Skeletal muscle cell (primary cell): ENCODE measurements at places on chromosomes 5 and 9.

- DNase-seq = no peak
Measured at GRCh38 chr5:59722874-59723273, 170.7 kb downstream of the PDE4D start.

DNA sequence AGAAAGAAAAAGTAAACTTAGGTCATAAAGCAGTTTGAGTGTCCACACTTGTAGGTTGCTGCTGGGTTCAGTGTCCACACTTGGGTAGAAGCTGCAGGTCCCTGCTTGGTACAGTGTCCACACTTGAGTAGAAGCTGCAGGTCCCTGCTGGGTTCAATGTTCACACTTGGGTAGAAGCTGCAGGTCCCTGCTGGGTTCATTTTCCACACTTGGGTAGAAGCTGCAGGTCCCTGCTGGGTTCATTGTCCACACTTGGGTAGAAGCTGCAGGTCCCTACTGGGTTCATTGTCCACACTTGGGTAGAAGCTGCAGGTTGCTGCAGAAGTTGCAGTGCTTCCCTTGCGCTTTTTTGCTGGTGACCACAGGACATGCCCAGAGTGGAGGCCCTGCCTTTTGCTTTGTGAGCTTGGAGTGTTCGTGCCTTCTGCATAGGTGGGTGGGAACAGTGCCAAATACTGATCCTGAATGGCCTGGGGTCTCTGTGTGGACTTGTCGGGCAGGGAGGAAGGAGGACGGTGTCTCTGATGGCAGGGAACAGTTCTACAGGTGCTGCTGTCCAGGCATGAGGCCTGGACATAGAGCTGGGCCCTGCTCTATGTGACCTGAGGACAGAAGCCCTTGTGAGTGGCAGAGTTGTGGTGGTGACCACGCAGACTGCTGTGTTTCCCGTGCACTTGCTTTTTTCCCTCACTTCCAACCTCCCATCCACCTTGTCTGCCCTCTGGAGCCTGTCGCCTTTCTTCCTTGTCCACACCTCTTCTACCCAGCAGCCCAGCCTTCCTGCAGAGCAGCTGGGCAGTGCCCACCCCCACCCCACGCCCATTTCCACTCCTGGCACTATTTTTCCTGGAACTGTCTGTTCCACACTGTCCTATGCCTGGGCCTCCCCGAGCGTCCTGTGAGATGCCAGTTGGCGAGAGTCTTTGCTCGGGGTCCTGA lies 120.8 kb downstream of the EHMT1 start:
- no peak for DNase-seq

DNA sequence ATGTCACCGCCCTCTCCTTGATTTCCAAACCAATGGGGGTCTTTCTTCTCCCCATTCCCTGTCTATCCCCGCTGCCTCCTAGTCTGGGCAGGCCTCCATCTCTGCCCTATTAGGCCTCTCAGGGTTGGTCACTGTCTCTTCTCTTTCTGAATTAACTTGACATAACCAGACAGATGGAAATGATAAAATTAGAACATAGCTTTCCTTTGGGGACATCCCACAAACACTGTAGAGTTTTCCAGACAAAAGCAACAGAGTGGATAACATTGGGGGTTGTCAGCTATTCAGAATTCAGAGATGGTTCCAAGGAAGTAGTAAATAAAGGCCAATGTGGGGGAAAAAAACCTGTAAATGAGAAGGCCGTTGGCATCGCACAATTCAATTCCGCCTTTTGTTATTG lies 24.7 kb downstream of the LHX6 start:
- DNase-seq = no peak

- DNase-seq = no peak
Measured at GRCh38 chr9:35569206-35569605, 35.9 kb upstream of the TESK1 start.

DNA sequence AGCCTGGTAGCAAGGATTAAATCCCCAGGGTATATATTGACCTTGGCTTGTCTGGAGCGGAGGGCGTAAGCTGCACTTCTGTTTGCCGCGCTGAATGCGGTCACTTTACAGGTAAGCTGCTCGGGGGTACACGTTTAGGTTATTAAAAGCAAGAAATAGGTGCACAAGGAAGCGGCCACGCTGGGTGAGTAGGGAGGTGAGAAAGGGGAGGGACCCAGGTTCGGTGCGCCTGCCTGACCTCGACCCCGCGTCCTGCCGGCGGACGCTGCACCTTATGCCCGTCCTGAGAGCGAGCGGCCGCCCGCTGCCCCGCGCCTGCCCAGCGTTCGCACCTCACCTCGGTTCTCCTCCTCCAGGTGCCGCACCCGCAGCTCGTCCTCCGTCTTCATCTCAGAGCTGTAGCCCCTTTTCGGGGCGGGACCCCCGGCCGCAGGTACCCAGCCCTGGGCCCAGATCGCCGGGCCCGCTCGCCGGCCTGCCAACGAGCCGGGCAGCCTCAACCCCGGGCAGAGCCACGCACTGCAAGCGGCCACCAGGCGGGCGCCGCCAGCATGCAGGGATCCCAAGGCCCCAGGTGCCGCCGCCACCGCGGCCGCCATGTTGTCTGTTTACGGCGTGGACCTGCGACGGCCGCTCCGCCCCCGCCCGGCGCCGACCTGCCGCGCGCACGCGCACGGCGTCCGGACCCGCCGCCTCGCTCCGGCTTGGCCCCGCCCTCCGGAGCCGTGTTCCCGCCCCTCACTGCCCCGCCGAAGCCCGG lies at the start of gene AUH:
Gene AUH, minus strand, starts transcription at position 628 of the 760 bp plus-strand sequence. Its CDS starts 29 bp downstream, at position 599.
- no peak for DNase-seq

DNA sequence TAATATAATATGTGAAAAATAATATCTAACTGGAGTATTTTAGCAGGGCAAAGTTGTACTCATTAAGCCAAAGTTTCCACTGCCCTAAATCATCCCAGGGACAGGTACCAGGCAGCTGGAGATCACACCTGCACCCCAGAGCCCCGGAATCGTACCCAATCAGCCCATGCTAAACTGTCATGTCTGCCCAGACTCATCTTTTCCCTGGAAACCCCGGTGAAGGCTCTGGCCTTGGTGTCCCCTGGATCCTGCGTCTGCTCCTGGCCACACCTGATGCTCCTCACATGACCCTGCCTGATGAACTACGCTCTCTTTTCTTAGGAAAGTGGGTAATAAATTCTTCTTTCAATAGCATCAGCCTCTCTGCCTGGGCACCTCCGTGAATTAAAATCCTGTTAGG lies 15.6 kb upstream of the IRX2 start:
- DNase-seq = no peak

- DNase-seq = peak; percentile 33
Measured at GRCh38 chr9:91426123-91426745, 2.6 kb upstream of the NFIL3 start.

- no peak for DNase-seq
Measured at GRCh38 chr9:69173891-69174615, at the start of gene TJP2. TJP2 (plus strand) TSS chr9:69174277; CDS start chr9:69174373, 96 bp downstream.

DNA sequence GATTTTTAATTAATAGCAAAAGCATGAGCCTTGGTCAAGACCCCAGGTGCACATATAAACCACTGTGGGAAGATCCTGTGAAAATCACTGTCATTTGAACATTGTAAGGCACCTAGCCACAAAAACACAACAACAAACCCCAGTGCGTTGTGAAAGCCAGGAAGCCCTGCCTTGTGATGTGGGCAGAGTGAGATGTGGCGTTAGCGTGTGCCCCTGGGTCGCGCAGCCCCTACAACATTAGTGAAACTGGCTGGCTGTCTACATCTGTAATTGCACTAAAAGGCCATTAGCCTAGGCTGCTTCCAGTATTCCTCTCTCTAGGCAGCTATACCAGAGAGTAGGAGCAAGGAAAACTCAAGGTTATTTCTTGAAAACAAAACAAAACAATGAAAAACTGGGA lies 21.1 kb upstream of the PDZD2 start:
- DNase-seq = no peak

DNA sequence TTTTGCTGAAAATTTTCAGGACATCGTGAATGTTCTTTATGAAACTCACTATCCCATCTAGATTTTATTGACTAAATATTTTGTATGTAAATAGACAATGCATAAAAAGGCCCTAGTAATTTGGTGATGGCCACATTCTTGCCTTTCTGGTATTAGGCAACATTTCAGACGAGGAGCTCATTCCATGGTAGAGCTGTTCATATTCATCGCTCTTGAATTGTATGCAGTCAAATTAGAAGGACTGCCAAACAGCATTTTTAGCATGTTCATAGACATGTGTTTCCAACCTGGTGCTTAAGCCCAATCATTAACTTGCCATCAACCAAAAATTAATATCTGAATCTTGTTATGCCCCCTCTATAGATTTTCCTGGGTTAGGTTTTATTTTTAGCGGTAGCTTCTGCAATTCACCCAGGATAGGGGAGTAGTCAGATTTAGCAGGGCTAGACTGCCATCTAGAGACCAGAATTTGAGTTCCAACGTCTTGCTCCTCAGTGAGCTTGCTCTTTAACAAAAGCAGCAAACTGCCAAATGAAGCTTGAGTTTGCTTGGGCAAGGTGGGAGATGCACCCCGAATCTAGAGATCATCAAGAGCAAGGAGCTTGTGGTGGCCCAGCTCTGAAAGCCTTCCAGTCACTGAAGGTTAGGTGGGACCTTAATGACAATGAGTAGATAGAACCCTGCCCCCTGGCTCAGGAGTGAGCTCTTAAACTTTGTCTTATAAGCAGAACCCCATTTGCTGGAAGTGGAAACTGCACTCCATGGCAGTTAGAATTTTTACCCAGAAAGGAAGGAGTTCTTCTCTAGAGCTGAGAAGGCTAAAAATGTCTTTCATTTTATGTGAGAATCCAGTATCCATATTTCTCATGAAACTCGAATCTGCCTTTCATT lies 456.2 kb downstream of the RASEF start:
- DNase-seq = peak; percentile 21

- no peak for DNase-seq
Measured at GRCh38 chr5:157865781-157866180, 6.8 kb upstream of the CLINT1 start.

GRCh38 chr5:7348168-7348854 lies 47.6 kb upstream of the ADCY2 start:
- no peak for DNase-seq

DNA sequence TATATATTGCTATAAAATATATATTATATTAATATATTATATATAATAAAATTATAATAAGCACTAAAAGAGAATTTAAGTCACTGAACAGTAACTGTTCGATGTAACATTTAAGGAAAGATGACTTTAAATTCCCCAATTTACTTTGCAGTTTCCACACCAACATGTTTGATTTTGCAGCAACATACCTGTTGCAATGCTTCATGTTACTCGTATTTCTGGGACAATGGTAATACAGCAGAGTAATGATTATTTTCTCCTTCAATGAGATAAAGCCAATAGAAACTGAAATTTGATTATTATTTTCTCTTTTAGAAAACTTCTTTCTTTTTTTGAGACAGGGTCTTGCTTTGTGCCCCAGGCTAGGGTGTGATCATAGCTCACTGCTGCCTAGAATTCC lies 9.5 kb upstream of the NAA35 start:
- DNase-seq = no peak

DNA sequence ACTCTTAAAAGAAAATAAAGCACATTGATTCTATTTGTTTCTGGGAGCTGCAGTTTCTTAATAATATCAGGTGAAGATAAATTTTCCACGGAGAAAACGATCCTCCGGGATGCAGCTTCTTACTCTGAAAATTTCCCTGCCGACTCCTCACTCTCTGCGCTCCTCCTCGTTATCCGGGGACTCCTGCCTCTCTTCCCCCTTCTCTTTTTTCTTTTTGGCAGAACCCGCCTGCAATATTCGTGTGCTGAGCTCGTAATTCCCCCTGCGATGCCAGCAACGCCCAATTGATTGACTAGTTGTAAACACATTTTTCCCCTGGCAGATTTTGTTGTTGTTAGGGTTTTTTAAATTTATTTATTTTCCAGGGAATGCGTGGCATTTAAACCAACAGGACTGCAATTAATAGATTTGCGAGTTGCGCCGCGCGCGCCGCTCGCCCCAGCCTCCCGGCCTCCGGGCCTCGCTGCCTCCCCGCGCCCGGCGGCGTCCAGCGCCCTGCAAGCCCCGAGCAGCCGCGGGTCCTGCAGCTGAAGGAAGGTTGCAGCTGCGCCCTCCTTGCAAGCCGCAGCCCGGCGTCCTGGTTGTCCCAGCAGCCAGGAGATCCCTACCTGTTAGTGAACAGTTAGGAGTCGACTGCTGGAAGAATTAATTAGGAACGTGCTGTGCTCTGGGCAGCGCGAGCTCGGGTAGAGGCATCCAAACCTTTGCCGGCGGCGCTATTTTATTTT lies 2.2 kb downstream of the NTNG2 start:
- no peak for DNase-seq

GRCh38 chr9:35490155-35490909 lies 421 bp downstream of the RUSC2 start:
- no peak for DNase-seq

- no peak for DNase-seq
Measured at GRCh38 chr9:108182950-108183381, 672.8 kb downstream of the ACTL7B start.

DNA sequence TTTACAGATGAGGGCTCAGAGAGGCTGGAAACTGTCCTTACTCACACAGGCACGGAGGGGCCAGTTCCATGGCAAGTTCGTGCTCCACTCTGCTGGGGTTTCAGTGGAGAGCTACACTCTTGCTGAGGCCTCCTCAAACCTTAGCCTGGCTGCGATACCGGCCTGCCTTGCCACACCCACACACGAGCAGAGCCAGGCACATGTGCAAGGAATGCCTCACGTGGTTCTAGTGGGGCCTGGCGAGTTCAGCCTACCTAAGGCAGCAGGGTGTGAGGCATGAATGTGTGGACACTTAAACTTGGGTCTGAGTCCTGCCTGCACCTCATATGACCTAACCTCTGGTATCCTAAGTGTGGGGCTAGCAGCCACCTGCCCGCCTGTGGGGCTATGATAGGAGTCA lies 21.5 kb upstream of the PRDM12 start:
- DNase-seq = no peak

DNA sequence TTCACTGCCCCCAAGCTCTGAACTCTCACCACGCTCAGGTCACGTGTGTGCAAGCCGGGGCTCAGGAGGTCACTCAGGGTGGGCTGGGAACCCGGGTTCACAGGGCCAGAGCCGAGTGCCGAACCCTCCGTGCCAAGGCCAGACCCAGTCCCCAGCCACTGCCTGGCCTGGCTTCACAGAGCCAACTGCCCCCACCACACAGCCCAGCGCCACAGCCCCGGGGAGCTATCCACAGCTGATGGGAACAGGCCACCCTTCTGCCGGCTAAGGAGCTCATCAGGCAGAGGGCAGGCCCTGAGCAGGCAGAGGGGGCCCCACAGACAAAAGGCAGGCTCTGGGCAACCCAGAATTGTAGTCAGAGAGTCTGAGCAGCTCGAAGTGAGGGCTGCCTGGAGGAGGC lies 117.0 kb downstream of the VAV2 start:
- no peak for DNase-seq

DNA sequence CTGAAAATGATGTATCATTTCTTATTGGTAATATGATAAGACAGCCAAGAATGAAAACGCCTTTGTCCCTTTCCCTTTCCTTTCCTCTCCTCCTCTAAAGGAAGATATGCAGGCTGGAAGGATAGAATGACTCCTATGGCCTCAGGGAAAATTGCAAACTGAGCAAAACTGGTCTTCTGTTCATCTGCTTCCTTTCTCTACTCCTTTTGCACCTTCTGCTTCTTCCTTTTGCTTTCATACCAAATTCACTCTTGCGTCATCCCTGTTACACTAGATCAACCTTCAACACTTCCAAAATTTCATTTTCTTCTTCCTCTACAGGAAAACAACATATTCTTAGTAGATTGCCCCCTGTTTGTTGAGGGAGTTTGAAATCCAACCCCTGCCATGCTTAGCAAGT lies 234.1 kb downstream of the ADAMTS6 start:
- DNase-seq = no peak
